ENCODE measurements at places on chromosomes 7 and 10.

DNA sequence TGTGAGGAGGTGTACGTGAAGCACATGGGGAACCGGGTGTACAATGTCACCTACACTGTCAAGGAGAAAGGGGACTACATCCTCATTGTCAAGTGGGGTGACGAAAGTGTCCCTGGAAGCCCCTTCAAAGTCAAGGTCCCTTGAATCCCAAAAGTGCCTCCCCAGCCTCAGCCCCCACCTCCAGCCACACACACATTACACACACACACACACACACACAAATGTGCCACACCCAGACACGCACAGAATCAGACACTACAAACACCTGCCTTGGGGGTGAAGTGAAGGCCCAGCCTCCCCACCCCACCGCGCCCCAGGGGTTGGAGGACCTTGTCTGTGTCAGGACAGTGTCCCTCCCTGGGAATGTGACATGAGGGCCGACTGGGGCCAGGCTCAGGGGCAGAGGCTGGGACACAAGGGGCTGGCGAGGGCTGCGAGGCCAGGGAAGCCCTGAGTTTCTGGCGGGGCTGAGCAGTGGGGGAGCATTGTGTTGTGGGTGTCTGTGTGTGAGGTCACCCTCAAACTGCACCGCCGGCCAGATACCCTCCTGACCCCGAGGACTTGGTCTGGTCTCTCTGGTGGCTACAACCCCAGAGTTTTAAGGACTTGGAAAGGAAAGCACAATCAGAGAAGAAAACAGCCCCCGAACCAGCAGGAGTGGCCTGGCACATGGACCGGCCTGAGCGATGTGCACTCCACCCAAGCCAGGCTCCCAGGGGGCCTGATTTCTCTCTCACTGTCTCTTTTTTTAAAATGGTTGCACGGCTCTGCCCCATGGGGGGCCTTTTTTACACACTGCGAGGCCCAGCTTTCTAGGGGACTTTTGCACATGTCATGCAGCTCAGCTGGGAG is 4.0 kb upstream of the ATP6V1F start:
- DNase-seq = no peak

- DNase-seq = no peak
These were observed 517.5 kb upstream of the FOXK1 start for GRCh38 chr7:4164556-4164955.

DNA sequence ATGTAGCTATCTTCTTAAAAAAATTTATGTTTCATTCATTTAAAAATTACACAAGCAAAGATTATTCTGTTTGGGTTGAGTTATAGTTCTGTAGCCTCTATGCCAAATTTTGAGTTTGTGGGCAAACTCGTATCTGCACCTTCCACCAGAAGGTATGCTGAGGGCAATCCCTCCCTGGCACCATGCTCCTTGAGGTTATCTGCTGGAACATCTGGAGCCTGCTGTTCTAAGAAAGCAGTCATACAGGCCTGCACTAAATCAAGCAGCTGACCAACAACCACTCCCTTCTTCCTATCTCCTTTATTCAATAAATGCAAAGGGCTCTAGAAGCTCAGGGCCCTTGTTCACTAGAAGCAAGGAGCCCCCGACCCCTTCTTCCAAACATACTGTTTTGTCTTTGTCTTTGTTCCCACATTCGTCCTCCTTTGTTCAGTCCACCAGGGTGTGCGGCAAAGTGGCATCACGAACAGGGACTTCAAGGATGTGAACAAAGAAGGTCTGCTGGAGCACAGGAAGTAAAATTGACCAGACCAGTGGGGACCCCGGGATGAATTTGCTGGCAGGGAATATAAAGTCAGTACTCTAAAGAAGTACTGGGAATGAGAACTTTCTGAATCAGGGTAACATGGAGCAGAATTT is 36.4 kb downstream of the OR13A1 start:
- DNase-seq = no peak

DNA sequence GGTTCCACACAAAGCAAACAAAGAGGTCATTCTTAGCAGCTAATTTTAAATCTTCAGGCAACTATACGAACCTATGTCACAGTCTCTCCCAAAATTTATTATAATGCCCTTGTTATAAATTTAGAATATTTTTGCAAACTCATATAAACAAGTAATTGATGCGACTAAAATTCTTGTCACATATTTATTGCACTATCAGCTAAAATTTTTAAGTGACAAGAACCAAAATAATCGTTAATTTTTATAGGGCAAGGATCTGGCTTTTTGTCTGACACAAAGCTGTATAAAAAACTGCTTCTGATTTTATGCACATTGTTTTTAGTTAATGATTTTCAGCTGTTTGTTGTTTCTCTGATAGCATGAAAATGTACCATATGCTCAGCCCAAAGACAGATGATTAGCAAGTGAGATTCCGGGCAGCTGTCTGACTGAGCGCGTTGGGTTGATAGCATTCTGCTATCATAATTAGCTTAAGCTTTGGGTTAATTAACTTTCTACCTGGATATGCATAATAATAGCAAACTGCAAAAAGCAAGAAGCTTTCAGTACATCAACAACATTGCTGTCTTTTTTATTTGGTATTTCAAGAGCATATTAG is 136.0 kb downstream of the MGMT start:
- DNase-seq = no peak

DNA sequence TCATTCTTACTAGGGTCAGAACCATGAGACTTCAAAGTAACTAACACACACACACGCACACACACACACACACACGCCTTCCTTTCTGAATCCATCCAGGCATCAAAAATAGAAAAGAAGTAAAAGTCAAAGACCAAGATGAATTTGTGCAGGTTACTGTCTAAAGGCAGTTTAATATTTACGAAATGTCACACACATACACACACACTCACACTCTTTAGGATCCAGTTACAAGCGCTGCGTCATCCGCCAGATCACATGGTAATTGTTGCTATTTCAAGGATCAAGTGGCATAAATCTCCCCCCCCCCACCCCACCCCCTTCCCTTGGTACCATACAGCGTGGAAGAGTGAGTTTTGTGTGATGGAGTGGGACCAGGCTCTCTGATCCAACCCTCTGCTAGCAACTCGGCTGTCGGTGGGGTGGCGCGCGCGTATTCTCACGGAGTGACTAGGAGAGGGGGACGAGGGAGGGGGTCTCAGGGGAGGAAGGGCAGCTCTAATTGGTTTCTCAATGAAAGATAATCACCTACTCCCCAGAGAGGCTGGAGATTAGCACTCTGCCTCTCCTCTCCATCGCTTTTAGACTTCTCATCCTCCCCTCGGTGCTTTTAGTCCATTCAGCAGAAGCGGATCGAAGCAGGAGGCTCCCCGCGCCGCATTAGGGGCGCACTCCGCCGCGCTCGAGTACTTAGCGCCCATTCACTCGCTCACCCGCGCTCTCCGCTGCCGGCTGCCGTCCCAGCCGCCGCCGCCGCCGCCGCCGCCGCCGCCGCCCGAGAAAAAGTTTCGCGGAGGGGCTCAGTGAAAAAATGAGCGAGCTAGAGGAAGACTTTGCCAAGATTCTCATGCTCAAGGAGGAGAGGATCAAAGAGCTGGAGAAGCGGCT is 83.5 kb upstream of the PRKG1 start:
- no peak for DNase-seq

DNA sequence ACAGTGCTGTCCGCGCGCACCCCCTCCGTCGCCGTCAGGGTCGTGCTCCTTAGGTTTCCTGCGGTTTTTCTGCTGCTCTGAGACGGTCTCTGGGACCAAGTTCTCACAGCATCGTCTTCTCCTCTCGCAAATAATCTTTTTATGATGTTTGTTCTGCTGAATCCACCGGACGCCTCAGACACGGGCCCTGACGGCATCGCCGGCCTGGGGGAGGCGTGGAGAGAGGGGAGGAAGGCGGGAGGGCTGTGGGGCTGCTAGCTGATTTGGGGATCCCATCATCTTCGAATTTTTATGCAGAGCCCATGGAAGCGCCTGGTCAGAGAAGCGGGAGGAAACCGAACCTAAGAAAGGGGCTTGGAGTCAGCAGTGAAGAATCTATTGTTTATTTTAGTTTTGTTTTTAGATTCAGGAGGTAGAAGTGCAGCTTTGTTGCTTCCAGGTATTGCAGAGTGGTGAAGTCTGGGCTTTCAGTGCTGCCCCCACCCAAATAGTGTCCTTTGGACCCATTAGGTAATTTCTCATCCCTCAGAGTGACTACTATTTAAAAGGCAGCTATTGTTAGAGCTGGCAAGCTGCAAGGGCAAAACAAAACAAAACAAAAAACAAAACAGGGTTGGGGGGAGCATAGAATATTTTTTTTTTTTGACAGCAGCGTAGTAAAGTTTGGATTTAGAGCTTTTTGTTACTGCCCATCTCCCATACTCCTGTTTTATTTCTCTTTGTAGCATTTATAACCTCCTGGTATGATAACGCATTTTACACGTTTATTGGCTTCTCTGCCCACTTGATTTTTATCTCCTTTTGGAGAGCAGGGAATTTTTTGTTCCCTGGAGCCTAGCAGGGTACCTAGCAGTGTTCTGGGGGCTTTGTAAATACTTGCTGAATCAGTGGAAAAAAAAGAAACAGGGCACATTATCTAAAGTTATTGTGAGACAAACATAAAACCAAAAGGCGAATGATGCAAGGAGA is 92.6 kb downstream of the SPAG6 start:
- DNase-seq = no peak

GRCh38 chr7:69295977-69296376 is 302.3 kb upstream of the AUTS2 start:
- DNase-seq = no peak

DNA sequence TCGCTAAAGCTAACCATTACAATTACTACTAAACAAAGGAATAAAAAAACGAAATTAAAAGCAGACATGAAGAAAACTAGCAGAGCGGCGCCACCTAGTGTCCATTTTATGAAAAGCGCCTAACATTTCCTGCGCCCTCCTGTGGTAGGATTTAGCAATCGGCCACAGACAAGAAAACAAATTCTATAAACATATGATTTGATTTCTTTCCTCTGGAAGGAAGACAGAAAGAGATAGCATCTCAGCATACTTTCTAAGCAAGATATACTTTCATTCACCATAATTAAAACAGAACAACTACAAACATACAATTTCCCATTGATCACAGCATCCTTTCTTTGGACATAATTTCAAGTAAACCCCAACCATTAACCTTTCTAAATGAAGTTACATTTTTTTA is 337.7 kb upstream of the NPVF start:
- peak; percentile 38 for DNase-seq

DNA sequence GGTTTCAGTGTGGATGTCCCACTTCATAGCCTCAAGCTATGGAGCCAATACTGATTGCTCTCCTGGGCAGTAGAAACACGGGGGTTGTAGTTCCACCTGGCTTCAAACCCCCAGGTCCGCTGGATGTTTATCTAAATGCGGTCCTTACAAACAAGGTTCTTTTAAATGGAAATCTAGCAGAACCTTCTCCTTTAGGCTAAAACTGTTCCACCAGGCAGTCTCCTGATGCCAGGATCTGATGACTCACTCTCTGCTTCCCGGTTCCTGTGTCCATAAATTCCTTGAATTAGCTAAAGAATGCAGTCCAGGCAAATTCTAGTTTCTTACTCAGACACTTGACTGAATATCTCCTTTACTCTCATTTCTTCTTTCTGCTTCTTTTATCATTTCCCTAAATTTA is 108.4 kb upstream of the FAM3C start:
- no peak for DNase-seq
